Fibroblast of lung (primary cell): ENCODE measurements at places on chromosomes 2 and 18. TPM values are rescaled to one million over a fixed set of nuclear protein-coding genes. Genes with fewer than 3 reads are reported as not detected.

GRCh38 chr2:240199133-240199870 lies 58.8 kb upstream of the OTOS start:
- DNase-seq, result no peak

DNA sequence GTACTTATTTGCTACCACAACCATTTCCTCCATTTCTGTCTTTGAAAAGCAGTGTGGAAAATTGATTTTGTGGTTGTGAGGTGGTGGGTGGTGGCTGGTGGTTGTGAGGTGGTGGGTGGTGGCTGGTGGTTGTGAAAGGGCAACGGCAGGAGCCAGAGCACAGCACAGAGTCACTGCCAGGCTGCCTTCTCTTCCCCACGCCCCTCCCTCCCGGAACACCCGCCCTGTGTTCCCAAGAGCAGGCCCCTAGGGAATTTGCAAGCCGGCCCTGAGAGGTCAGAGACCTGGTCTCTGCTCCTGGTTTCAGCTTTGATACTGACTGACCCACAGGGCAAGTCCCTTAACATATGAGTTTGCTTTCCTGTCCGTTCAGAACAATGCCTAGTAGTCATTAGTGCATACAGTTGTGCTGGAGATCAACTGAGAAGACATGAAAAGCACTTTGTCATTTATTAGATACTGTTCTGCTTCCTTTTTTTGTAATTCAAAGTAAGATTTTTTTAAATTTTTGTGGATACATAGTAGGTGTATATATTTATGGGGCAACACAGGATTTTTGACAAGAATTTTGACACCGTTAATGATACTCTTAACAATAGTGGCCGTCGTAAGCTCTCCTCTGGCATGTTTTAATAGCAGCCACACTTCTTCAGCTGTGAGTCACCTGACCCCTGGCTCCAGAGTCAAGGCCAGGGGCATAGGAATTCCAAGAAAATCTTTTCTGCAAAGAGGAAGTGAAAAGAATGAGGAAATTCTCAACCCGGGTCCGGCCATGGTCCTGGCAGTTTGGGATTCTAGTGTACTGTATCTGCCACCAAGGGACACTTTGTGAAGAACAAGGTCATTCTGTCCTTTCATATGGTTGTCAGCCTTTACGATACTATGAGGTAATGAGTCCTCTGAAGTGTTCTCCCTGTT lies 53.2 kb downstream of the ITGA6 start:
- peak; percentile 52 for DNase-seq

DNA sequence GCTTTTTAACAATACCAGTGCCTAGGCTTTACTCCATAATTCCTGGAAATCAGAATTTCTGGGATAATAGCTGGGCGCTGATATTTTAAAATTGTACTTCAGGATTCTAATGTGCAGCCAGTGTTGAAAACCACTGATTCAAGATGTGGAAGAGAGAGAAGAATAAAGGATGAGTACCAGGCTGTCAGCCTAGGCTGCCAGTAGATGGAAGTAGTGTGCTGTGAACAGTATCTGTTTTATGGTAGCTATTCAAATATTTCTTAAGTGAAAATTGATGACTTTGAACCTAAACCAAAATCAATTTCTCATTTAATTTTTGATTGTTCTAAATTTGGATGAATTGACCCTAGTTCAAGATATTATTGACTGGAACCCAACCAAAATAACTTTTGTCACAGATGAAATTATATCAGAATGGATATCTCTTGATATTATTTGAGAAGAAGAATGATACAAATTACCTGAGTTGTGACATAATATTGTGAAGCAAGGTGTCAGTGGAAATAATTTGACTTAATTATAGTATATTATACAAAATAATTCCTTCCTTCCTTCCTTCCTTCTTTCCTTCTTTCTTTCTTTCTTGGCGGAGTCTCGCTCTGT lies 88.0 kb downstream of the COMMD1 start:
- peak; percentile 71 for DNase-seq

DNA sequence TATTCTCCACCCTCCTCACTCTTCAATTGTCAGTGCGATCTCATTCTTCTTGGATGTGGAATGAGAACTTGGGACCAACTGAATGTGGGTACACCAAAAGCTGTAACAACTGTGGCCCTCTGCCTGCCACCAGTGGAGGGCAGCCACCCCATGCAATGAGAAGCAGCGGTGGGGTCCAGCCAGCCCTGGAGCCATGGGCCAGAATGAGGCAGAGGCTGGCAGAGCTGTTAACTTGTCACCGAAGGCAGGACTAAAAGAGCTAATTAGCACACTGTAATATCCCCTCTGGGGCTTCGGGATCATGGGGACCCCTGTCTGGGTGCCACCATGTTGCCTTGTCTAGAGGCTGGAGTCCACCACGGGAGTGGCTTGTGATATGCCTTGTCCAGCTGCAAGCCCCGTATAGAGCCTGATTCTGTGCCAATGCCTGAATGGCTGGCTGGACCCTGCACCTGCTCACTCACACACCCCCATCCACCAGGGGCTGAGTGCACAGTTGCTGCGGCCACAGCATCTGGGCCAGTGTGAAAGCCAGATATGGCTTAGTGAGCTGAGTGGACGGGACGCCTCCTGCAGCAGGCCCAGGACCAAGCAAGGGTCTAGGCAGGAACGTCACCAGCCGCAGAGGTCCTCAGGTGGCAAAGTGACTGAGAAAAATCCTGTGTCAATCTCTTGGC lies 680.5 kb downstream of the DSC3 start:
- DNase-seq, result no peak

GRCh38 chr2:143688248-143688647 lies 559.0 kb downstream of the ARHGAP15 start:
- DNase-seq, result no peak

DNA sequence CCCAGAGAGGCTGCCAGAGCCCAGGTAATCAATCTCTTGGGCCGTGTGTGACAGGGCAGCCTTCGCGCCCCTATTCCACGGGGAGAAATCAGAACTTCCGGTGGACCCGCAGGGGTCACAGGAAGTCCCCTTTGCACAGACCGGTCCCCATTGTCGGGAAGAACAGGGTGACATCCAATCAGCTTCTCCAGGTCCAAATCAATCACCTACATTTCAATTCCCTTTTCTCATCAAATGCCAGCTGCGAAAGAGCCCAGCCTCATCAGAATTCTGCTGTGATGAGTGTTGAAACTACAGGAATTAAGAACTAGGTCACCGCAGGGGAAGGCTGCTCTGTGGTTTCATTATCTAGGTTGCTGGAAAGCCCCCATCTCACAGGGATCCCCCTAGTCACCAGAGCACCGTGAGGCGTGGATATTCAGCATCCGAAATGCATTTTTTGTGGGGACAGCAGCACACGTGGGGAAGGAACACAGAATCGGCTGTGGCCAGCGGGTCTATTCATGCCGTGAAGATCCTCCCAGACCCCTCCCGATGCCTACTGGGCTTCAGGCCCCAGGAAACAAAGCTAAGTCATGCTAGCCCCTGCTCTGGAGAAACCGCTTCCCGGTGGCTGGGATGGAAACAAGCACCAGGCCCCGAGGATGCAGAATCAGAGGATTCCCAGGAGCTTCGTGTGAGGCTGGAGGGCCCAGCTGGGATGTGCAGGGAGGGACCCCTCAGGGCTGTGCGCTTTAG lies 193.7 kb upstream of the ID2 start:
- no peak for DNase-seq

DNA sequence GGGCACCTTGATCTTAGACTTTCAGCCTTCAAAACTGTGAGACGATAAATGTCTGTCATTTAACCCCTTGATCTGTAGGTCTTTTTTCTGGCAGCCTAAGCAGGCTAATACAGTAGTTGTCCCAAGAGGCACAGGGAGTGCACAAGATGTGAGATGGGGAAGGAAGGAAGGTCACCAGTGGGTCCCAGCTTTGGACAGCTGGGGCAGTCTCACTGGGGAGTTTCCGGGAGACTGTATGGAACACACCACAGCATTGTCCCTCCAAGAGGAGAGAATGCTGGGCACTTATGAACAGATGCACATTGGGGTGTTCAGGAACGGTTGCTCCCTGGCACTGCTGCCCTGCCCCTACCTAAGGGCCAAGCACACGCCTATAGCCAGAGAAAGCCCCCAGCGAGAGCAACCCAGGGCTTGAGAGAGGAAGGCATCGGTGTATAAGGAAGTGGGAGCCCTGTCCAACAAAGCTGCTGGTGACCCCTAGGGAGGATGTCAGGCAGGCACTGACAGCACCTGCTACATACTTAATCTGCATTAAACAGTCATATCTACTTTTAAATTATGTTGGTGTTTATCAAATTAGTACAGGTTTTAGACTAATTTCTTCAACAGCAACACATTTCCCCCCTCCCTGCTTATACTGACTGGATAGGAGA lies 11.6 kb upstream of the NCK2 start:
- no peak for DNase-seq

The DLGAP1 gene
- 0.16 and 0.61 TPM in 2 replicates for polyA plus RNA-seq

The LIMS3 gene
- polyA plus RNA-seq, result 0.08 and 0.71 TPM in 2 replicates
